Right renal cortex interstitium (tissue), 3 donors: ENCODE measurements at places on chromosomes 1 and 21.
A peak's percentile ranks its signal among the peaks of the same experiment; 100 is the strongest.

GRCh38 chr1:59730302-59730701 lies 84.4 kb upstream of the HOOK1 start:
- DNase-seq, result no peak

- no peak for DNase-seq
These were observed 758 bp upstream of the ATAD3B start for GRCh38 chr1:1470626-1471388.

GRCh38 chr1:182283746-182284544 lies 107.6 kb downstream of the GLUL start:
- no peak for DNase-seq

- no peak for DNase-seq
These were observed 6.0 kb downstream of the DLGAP3 start for GRCh38 chr1:34923490-34923889.

- DNase-seq, result no peak
These were observed 174.9 kb downstream of the PIGK start for GRCh38 chr1:77044133-77044849.

GRCh38 chr1:33649759-33650158 lies 177.3 kb downstream of the ZSCAN20 start:
- no peak for DNase-seq

- DNase-seq, result no peak
These were observed 97.8 kb downstream of the CD247 start for GRCh38 chr1:167420510-167420909.

GRCh38 chr1:2506901-2507565 lies 19.4 kb downstream of the PANK4 start:
- no peak for DNase-seq

- peak; percentile 41 for DNase-seq
These were observed 97.4 kb downstream of the SYF2 start for GRCh38 chr1:25134801-25135461.

GRCh38 chr1:33047839-33048305 lies 11.2 kb upstream of the AK2 start:
- no peak for DNase-seq

GRCh38 chr1:20589331-20590278 lies 708 bp downstream of the CDA start:
- peak; percentile 81 for DNase-seq

- DNase-seq, result no peak
These were observed 31.2 kb downstream of the SDC3 start for GRCh38 chr1:30877205-30877912.

GRCh38 chr1:119947468-119947867 lies 51.2 kb upstream of the ADAM30 start:
- DNase-seq, result no peak

GRCh38 chr21:41803316-41803715 lies 36.5 kb upstream of the RIPK4 start:
- DNase-seq, result no peak

GRCh38 chr1:227948493-227949260 lies 945 bp upstream of the WNT9A start:
- DNase-seq, result no peak

- DNase-seq, result no peak
These were observed 11.7 kb upstream of the PLPPR4 start for GRCh38 chr1:99252630-99253029.

- no peak for DNase-seq
These were observed 243.4 kb downstream of the RGS7 start for GRCh38 chr1:241113557-241113956.

DNA sequence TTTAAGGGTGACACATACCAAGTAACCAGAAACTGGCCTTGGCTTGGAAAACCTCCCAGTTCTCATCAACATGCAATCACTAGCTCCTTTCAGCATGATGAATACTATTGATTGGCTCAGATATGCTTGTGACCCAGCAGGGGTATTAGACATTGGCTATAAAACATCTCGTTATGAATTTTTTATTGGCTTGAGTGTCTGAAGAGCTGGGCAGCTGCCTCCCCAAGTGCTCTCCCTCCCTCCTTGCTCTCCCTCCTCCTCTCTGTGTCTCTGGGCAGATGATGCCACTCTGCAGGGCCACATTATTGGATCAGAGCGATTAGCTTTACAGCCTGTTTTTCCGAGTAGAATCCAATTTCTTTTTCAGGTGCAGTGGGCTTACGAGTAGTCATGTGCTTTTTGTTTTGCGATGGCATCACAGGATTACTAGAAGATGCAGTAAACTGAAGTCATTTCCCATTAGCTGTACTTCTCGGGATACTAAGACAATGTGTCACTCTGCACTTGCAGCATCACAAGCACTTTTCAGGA lies 79.3 kb upstream of the ATF3 start:
- DNase-seq, result no peak

DNA sequence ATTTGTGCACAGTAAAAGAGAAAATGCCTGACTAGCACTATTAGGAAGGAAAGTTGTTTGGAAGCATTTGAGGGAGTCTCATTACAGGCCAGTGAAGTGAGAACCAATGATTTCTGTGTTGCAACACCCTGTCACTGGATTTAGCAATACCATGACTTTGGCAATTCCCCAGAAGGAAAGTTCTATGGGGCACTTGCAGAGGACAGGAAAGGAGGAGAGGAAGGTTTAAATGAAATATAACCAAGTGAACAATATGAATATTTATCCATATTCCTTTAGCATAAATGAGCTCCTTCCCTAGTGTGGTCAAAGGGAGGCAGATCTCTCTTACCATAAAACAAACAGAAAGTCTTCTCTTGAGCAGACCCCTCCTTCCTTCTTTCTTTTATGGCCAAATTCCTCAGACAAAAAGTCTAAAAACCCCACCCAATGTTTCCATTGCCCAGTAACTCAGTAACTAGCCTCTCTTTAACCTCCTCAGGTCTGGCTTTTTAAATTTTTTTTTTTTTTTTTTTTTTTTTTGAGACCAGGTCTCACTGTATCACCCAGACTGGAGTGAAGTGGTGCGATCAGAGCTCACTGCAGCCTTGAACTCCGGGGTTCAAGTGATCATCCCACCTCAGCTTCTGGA lies 5.5 kb downstream of the TLR5 start:
- no peak for DNase-seq

DNA sequence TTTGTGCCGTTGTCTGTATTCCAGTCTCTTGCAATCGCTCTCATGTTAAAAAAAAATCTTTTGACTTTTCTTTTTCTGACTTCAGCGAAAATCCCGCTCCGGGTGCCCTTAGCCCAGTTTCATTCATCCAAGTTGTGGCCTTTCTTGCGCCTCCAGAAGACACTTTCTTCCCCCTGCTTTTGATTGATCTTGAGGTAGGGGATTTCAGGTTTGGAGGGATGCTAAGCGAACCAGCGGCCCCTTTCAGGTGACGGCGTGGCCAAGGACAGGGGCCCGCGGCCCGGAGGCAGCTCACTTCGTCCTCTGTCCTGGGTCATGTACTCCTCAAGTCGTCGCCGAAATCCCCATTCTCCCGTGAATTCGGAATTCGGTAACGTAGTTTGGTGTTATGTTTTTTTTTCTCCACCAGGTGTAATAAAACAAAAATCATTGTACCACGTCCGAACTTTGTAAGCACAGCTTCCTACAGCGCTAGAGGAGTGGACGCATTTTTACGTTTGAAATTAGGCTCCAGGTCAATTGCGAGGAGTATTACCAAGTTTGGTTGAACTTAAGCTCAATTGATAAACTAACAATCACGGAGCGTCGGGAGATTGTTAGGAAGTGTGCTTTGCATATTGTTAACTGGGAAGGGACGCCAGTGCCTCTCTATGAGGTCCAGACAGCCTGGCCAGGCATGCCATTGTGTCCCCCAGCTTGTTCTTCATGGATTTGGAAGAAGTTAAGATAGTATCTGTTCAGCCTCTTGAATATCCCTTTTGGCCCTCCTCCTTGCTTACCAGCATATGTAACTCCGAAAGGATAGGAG lies 1.1 kb downstream of the MRPS6 start:
- no peak for DNase-seq

DNA sequence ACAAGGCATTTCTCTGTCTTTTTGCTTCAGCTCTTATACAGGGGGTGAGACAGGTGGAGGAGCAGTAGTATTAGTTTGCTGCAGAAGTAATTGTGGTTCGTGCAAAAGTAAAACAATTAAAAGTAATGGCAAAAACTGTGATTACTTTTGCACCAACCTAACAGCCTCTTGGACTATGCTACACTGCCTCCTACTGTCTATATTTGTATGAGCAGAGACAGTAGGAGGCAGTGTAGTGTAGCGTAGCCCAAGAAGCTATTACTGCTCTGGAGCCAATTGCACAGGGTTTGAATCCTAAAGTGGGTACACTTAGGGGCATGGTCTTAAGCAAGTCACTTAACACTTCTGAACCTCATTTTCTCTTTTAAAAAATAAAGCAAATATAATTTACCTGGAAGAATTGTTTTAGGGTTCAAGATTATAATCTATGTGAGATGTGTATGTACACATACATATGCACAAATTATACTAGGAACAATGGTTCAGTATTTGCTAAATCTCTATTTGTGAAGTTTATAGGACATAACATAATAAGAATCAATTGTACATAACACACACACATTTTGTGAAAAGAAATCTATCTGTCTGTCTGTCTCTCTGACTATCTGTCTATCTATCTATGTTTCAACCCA lies 103.8 kb downstream of the BRINP3 start:
- DNase-seq, result no peak

- no peak for DNase-seq
These were observed 97.2 kb downstream of the WDR64 start for GRCh38 chr1:241749041-241749944.

DNA sequence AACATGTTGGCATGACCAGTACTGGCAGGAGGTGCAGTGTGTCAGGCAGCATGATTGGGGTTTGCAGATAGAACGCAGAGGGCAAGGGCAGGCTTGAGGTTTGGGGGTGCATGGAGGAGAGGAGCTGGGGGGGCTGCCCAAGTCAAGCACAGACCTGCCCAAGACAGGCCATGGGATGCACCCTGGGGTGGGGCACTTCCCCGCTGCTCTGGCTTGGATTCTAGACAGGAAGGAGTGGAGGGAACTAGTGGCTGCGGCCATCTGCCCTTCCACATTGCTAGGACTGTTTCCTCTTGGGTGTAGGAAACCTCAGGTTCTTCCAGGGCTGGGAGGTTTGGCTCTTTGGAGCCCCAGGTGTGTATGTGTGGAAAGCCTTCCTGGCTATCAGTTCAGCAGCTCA lies 3.0 kb downstream of the PDXK start:
- DNase-seq, result no peak

- peak; percentile 74 for DNase-seq
These were observed 87.2 kb downstream of the MRPL37 start for GRCh38 chr1:54287176-54287650.

DNA sequence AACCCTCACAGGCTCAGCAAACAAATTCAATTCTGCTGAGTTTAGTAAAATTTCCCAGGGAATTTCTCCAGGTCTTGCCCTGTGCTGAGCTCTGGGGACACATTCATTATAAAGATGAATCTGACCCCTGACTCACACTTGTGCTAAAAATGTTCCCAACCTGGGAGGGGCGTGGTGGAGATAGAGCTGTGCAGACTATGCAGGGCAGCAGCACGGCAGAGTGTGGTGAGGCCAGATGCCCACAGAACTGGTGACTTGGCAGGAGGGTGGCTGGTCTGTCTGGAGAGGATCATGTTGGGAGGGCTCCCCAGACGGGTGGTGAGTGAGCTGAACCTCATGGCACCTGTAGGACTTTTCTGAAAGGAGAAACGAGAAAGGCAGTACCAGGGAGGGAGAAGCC lies 31.6 kb downstream of the FAAH start:
- DNase-seq, result no peak

- DNase-seq, result no peak
These were observed 12.8 kb downstream of the TRNAU1AP start for GRCh38 chr1:28565726-28566125.

DNA sequence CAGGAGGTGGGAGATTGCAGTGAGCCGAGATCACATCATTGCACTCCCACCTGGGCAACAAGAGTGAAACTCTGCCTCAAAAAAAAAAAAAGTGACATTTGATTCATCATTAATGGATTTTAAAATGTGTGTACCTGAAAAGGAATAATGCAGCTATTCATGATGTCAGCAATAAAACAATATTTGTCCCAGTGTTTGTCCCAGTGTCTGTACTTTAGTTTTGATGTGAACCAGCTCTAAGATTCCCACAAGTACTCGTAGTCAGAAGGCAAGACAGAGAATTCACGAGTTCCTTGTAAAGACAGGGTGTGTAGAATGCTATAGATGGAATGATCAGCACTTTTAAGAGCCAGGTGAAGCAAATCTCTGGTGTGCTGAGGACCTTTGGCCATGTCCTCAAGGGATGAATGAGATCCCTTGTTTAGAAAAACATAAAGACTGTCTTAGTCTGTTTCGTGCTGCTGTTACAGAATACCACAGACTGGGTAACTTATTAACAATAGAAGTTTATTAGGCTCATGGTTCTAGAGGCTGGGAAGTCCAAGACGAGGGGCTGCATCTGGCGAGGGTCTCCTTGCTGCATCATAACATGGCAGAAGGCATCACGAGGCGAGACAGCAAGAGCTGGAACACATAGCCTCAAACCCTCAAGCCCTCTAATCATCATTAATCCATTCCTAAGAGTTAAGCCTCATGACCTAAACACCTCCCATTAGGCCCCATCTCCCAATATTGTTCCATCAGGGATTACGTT lies 12.0 kb upstream of the TMPRSS2 start:
- DNase-seq, result no peak

- DNase-seq, result no peak
These were observed 3.4 kb downstream of the NCAM2 start for GRCh38 chr21:21001591-21002100.

DNA sequence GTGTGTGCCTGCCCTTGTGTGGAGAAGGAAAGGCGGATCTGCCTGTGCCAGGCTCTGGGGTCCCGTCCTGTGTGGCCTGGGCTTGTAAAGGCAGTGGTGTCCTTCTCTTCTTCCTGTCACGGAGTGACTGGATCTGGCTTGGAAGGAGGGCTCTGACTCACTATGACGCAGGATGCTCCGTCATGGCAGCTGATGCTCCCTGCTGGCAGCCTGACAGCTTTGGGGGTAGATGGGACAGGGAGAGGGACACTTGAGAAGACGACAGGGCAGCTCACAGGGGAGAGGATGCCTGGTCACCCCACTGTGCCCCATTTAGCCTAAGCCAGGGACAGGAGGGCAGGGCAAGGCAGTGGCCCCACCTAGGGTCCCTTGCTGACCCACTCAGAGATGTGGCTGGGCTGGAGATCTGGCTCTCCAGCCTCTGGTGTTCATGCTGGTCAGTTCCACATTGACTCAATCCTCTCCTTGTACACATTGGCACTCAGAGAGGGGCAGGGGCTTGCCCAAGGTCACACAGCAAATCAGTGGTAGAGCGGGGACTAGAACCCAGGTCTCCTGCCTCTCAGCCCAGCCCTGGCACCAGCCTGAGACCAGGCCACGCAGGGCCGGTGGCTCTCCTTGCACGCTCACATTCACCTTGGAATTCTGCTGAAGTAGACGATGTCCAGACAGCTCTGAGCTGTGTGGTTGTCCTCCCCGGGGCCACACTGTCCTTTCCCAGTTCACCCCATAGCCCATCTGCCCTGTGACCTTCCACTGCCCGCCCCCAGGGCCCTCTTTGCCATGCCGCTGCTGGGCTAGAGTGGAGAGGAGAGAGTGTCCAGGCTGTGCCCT lies 2.8 kb upstream of the FAM131C start:
- DNase-seq, result no peak

- DNase-seq, result no peak
These were observed 229.3 kb upstream of the PTBP2 start for GRCh38 chr1:96492236-96492635.

- no peak for DNase-seq
These were observed 150.2 kb upstream of the ARHGEF16 start for GRCh38 chr1:3304246-3304645.

GRCh38 chr1:224541072-224541790 lies 74.9 kb upstream of the CNIH3 start:
- no peak for DNase-seq
